Midbrain (tissue), 1 donor: ENCODE measurements at places on chromosomes 6 and 20.

DNA sequence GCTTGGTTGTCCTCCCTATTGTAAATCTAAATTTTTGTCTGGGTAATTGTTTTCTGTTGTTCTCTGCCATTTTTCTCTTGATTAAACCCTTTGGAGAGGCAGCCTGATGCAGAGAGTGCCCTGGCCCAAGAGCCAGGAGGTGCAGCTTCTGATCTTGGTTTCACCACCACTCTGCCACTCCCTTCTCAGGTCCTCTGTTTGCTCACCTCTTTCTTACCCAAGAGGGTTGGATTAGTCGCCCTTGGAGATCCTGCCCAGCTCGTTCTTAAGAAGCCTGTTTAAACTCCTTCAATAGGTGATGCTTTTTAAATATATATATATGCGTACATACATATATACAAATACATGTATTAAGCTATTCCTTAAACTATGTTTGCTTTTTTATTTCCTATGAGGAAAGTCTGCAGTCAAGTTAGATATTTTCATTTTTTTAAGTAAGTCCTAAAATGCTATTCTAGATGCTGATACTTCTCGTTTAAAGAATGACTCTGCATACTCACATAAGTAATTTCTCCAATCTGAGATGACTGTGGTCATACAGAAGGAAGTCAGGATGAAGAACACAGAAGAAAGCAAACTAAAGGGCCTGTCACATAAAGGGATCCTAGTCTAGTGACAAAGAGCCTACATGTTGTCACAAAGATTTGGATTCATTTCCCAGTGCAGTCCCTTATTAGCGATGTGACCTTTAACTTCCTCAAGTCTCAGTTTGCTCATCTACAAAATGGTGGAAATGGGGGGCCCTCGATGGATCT lies 19.9 kb downstream of the TPD52L1 start:
- no peak for DNase-seq

GRCh38 chr6:34645627-34646026 lies 50.9 kb downstream of the ILRUN start:
- DNase-seq, result no peak

DNA sequence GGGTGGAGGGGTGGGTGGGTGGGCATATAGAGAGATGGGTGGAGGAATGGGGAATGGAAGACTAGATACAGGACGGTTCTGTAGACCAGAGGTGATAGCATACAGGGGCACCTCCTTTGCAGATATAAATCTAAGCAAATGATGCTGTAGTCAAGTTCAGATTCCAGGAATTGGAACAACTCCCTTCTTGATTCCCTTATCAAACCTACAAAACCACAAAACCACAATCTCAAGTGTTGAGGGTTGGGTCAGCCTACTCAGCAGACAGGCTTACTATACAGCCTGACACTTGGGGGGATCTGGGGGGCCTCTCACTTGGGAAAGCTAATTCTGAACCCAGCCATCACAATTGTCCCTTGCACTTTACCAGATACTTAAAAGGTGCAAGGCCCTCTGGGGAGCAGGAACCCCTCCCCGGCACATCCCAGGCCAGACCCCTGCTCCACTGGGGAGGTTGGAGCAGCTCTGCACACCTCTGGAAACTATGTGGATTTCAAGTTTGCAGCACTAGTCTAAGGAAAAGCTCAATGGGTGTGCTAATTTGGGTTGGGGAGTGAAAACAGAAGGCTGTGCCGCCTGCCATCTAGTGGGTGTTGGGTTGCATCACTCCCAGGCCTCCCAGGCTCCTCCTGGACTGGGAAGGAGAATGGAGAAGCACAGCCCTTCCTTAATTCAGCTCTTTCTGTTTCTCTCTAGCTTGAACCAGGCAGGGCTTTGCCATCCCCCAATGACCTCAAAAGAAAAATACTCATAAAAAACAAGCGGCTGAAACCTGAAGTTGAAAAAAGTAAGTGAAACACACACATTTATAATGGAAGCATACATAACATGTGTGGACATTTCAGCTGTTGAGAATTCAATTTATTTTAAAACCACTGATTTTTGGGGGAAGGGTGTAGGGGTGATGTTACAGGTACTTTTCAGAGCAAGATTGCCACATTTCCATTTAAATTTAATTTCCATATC lies 121.2 kb upstream of the LAMP5 start:
- peak; percentile 40 for DNase-seq

DNA sequence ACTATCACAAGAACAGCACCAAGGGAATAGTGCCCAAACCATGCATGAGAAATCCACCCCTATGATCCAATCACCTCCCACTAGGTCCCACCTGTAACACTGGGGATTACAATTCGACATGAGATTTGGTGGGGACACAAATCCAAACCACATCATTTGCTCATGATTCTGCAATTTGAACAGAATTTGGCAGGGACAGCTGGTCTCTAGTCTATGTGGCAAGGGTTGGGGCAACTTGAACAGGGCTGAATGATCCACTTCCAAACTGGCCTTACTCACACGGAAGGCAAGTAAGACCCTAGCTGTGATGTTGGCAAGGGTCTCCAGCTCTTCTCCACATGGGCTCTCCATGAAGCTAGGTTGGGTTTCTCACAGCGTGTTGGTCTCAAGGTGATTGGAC lies 10.1 kb upstream of the FKBP5 start:
- DNase-seq, result no peak

GRCh38 chr6:19609972-19610641 lies 227.1 kb upstream of the ID4 start:
- DNase-seq, result no peak

DNA sequence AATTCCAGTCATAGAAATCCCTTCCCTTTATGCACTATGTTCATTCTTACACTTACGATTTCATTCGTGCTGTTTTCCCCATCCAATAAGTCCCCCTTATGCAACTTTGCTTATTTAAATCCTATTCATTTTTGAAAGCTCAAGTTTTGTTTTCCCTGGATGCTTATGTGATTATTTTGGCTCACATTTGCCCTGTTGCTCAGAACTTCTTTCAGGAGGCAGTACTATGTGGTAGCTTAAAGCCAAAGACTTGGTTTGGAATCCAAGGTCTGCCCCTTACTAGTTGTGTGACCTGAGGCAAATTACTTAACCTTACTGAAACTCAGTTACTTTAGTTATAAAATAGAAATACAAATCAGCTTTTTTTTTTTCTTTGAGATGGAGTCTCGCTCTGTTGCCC lies 59.6 kb downstream of the MOXD1 start:
- no peak for DNase-seq

GRCh38 chr6:37779902-37780628 lies 39.5 kb upstream of the ZFAND3 start:
- no peak for DNase-seq

- no peak for DNase-seq
Observed at GRCh38 chr6:163775313-163775712, 360.8 kb downstream of the QKI start.

- DNase-seq, result no peak
Observed at GRCh38 chr20:24914388-24915241, 34.5 kb upstream of the CST7 start.
